Activated CD8-positive, alpha-beta T cell treated with anti-CD3 and anti-CD28 coated beads for 36 hours (primary cell): ENCODE measurements at places on chromosomes 5 and 9.

- DNase-seq, result no peak
Observed at GRCh38 chr5:33513462-33514185, 72.9 kb downstream of the TARS1 start.

GRCh38 chr5:150513375-150514309, 5.7 kb downstream of the NDST1 start:
- DNase-seq, result peak; percentile 27

DNA sequence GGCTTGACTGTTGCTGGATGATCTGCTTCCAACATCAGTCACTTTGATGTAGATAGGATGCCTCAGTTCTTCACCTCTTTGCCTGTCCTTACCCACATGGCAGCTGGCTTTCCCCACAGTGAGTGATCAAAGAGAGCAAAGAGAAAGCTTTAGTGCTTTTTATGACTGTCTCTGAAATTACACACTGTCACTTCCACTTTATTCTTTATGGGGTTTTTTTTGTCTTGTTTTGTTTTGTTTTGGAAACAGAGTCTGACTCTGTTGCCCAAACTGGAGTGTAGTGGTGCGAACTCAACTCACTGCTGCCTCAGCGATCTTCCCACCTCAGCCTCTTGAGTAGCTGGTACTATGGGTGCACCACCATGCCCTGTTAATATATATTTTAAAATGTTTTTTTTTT, 32.4 kb upstream of the C5orf24 start:
- DNase-seq, result peak; percentile 34

DNA sequence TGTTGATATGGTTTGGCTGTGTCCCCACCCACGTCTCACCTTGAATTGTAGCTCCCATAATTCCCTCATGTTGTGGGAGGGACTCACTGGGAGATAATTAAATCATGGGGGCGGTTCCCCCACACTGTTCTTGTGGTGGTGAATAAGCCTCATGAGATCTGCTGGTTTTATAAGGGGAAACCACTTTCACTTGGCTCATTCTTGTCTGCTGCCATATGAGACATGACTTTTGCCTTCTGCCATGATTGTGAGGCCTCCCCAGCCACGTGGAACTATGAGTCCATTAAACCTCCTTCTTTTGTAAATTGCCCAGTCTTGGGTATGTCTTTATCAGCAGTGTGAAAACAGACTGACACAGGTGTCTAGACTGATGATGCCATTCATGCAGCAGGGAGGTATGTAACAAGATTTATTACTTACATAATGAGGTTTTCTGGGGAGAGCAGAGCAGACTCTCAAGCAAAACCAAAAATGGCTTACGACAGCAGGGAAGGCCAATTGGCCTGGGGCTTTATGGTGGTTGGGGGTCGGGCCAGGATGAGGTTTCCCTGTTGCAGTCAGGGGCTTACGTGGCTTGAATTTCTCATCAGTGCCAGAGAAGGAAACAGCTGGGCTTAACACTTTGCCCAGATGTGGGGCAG, 9.5 kb upstream of the COMMD10 start:
- DNase-seq, result peak; percentile 48

- DNase-seq, result no peak
Observed at GRCh38 chr5:1926471-1927341, 44.0 kb upstream of the IRX4 start.

DNA sequence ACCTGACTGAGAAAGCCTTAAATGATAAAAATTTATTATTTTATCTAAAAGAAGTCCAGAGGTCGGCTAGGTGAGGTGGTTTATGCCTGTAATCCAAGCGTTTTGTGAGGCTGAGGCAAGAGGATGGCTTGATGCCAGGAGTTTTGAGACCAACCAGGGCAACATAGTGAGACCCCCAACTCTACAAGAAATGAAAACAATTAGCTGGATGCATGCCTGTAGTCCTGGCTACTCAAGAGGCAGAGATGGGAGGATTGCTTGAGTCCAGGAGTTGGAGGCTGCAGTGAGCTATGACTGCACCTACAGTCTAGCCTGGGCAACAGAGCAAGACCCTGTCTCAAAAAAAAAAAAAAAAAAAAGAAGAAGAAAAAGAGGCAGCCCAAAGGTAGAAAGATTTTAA, 179.9 kb upstream of the KIF2A start:
- no peak for DNase-seq

DNA sequence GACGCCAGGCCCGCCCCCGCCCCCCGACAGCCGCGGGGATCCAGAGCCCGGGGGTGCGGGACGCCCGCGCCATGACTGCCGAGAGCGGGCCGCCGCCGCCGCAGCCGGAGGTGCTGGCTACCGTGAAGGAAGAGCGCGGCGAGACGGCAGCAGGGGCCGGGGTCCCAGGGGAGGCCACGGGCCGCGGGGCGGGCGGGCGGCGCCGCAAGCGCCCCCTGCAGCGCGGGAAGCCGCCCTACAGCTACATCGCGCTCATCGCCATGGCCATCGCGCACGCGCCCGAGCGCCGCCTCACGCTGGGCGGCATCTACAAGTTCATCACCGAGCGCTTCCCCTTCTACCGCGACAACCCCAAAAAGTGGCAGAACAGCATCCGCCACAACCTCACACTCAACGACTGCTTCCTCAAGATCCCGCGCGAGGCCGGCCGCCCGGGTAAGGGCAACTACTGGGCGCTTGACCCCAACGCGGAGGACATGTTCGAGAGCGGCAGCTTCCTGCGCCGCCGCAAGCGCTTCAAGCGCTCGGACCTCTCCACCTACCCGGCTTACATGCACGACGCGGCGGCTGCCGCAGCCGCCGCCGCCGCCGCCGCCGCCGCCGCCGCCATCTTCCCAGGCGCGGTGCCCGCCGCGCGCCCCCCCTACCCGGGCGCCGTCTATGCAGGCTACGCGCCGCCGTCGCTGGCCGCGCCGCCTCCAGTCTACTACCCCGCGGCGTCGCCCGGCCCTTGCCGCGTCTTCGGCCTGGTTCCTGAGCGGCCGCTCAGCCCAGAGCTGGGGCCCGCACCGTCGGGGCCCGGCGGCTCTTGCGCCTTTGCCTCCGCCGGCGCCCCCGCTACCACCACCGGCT, 1.0 kb downstream of the FOXE1 start:
- DNase-seq, result peak; percentile 78

GRCh38 chr9:16710888-16711287, 159.6 kb downstream of the BNC2 start:
- DNase-seq, result no peak

- DNase-seq, result no peak
Observed at GRCh38 chr9:124602204-124602603, 95.0 kb upstream of the NR5A1 start.

- no peak for DNase-seq
Observed at GRCh38 chr9:20513126-20513913, 109.0 kb downstream of the MLLT3 start.

DNA sequence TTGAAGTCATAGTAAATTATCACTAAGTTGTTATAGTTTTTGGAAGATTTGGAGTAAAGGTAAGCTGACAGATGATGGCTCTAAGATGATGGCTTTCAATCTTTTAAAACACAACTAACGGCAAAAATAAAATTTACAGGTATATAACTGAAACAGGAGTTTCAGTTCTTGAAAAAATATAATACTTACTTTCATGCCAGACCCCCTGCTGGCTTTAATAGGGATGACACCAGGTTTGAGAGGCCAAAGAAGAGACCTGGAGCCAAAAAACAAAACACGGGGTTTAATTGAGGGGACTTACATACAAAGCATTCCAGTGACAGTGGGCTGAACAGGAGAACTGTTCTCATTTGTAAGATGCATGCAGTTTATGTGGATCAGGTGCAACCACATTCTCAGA, 301.7 kb upstream of the PCSK5 start:
- no peak for DNase-seq

- DNase-seq, result no peak
Observed at GRCh38 chr9:70105147-70105546, 61.5 kb downstream of the MAMDC2 start.

DNA sequence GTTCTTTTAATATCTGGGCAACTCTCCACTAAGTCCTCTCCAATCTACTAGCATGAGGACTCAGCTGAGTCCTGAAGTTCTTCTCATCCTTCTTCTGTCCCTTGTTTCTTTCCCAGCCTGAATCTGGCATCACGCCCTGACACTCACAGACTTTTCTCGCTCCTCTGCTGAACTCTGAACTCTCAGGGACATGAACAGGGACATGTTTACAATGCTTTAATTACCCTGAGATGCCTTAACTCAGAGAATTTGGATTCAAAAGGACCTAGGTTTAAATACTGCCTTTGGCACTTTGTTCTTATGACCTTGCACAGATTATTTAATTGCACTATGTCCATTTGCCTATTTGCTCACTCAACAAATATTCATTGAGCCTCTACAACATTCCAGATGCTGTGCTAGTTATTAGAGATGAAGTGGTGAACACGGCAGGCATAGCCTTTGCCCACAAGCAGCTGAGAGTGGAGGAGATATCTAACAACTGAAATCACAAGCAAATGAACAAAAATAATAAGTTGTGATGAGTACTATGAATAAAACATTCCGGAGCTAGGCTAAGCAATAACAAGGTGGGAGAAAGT, 106.0 kb downstream of the ADRB2 start:
- DNase-seq, result no peak

DNA sequence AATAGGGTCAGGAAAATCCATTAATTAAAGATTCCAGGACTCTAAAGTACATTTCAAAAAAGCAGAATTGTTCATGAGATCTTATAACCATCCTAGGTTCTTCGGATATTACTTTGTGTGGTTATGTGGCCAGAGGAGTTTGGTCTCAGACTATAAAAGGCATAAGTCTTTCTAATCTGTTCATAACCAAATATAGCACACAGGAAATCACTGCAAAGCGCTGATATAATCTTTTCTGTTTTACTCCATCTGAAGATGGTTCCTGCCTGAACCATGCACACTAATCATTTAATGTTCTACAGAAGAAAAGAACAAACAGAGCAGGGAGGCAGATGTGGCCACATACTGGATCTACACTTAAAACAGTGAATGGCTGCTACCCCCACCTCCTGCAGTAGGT, 182.8 kb downstream of the SEMA5A start:
- no peak for DNase-seq

DNA sequence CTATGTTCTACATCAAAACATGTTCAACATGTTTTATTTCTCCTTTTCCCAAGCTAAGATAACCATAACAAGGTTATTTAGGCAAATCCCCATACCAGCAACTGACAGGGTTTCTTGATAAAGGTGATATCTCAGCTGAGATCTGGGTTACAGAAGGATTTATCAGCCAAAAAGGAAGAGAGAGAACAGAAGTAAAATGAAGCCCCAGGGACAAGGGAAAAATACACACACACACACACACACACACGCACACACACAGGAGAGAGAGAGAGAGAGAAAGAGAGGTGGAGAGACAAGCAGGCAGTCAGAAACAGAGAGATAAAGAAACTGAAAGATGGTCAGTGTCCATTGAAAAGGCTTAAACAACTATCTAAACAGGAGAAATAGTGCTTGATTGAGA, 19.7 kb upstream of the MLLT3 start:
- no peak for DNase-seq

GRCh38 chr5:9009931-9010651, 535.8 kb downstream of the SEMA5A start:
- no peak for DNase-seq

GRCh38 chr9:99118782-99119466, 14.0 kb downstream of the TGFBR1 start:
- peak; percentile 77 for DNase-seq
